ENCODE measurements at places on chromosomes 7 and 10. TPM values are rescaled to one million over a fixed set of nuclear protein-coding genes. Genes with fewer than 3 reads are reported as not detected.

Gene LIMK1
- 19.4 TPM for total RNA-seq

Gene ANKRD30A
- total RNA-seq: not detected

Gene TFR2
- total RNA-seq: 0.83 TPM

Gene HOXA2
- 2.0 TPM for total RNA-seq

Gene FAM25G
- total RNA-seq: not detected

Gene TMEM176A
- 70.7 TPM for total RNA-seq

Gene RPEL1
- total RNA-seq: not detected

Gene FXYD4
- not detected for total RNA-seq

Gene CLRN3
- not detected for total RNA-seq

DNA sequence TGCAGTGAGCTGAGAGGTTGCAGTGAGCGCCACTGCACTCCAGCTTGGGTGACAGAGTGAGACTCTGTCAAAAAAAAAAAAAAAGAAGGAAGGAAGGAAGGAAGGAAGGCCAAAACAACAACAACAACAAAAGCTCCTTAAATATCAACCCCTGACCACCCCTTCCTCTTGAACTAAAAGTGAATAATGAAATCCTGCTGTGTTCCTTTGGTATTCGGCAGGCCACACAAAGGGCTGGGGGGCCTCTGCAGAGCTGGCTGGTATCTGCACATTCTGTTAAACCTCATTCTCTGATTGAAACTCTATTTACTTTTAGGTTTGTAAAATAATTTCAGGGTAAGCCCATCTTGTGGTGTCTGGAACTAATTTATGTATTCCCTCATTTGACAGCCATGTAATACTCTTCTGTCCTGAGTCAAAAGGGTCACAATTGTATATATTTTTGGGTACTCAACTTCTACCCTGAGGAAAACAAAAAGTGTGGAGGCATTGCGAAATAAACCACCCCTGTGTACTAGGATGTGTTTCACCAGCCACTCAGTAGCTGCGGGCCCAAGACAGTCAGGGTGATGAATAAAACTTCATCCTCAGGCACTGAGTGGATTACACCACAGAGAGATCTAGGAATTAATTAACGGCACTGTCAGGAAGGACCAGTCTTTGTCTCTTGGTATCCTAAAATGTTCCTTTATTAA, 446.4 kb upstream of the PFKP start:
- no peak for DNase-seq

GRCh38 chr10:86056672-86057071, 309.9 kb downstream of the GRID1 start:
- no peak for DNase-seq

DNA sequence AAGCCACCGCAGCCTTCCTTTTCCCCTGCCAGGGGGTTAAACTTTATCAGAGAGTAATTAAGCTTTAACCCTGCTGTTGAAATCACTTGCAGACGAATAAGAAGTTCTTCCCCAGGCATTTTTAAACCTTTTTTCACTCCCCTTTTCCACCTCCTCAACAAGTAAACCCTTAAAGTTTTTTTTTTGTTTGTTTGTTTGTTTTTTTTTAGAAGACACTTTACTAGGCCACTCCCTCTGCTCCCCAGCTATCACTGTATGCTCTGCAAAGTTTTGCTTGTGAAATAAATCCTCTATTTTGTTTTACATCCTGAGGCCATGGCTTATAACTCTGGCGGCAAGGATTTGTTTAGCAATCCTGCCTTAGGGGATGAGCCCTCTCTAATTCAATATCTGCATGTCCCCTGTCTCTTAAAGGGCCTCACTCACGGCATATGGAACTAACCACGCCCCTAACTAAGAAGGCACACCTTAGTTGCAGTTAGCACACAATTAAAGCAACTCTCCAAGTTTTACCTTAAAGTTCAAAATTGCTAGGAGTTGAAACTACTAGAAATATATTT, 1354.7 kb upstream of the LRRTM3 start:
- DNase-seq: no peak

GRCh38 chr7:136969761-136970160, 101.3 kb downstream of the CHRM2 start:
- DNase-seq: no peak

DNA sequence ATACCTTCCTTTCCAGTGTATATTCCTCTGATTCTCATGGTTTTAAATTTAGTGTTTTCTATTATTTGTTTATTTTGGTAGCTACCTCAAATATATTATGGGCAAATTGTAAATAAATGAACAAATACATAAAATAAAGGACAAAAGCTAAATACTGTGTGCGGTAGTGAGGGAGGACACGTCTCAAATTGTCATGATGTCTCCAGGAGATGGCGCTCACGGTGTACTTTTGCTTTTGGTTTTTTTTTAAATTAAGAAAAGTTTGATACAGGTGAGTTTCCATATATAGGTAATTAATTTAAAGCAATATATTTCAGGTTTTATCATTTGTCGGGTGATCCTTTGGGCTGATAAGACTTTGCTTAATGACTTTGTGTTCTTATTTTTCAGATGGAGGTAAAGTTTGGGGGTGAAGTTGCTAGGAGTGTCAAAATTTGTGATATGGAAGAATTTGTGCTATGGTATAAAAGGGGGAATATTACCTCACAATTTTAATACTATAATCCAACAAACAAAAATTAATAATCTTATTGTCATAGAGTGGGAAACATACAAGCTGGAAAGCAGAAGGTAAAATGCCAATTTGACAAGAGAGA, 68.4 kb upstream of the TMEM229A start:
- DNase-seq: no peak

DNA sequence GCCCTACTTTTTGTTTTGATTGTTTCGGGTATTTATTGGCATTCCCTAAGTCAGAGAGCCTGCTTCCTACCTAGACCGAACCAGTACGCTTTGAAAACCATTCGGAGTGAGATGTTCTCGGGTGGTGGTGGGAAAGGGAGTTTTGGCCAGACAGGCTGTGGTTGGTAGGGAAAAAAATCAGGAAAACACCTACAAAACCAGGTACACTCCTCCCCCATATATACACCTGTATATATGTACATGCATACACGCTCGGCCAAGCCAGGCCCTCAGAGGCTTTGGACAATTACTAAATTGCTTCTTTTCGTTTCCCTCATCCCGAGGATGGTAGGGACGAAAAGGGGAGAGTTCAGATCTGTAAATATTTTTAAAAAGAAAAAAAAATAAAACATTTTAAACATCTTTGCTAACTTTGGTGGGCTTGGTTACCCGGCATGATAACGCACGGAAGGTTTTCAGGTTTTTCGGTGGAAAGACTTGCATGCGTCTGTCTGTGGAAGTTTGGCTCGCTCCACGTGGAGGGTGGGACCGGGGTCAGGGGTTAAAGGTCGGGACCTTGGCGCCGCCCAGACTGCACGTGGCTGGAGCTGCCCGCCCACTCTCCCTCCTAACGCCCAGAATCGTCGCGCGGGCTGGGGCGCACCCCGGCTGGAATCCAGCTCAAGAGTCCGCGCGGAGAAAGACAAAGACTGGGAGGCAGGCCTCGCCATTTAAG, 2.5 kb downstream of the HMX2 start:
- no peak for DNase-seq

DNA sequence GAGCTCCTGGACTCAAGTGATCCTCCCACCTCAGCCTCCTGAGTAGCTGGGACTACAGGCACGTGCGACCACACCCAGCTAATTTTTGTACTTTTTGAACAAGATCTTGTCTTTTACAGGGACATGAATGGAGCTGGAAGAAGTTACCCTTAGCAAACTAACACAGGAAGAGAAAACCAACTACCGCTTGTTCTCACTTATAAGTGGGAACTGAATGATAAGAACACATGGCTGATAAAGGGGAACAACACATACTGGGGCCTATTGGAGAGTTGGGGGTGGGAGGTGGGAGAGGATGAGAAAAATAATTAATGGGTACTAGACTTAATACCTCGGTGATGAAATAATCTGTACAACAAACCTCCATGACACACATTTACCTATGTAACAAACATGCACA, 70.9 kb upstream of the INHBA start:
- no peak for DNase-seq

DNA sequence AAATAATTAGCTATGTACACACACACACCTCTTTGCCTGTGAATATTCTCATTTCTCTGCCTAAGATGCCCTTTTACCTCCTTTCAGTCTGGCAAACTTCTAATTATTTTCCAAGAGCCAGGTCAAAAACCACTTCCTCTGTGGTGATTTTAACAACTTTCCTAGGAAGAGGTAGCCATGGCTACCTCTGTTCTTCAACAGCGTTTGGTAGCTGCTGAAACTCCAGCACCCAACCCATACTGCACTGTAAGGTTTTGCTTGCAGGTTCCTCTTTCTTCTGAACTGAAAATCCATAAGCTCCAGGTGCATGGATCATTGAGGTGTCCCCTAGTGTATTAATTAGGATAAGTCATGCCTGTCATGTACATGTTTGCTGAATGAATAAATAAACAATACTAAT, 25.6 kb downstream of the NRCAM start:
- DNase-seq: no peak

GRCh38 chr7:1369916-1370657, 89.2 kb downstream of the MICALL2 start:
- no peak for DNase-seq
